Epithelial cell of alveolus of lung (primary cell): ENCODE measurements at places on chromosomes 3 and 15. TPM values are rescaled to one million over a fixed set of nuclear protein-coding genes. Genes with fewer than 3 reads are reported as not detected.

INSYN1 gene
- total RNA-seq = 0.52 and 2.0 TPM in 2 replicates

ROBO1 gene
- total RNA-seq = 47.8 and 63.2 TPM in 2 replicates

GOLGA8H gene
- not detected in 2 replicates for total RNA-seq

LRTM1 gene
- total RNA-seq = not detected in 2 replicates

SAMD7 gene
- not detected in 2 replicates for total RNA-seq
